ENCODE measurements at places on chromosomes 3 and 15.

DNA sequence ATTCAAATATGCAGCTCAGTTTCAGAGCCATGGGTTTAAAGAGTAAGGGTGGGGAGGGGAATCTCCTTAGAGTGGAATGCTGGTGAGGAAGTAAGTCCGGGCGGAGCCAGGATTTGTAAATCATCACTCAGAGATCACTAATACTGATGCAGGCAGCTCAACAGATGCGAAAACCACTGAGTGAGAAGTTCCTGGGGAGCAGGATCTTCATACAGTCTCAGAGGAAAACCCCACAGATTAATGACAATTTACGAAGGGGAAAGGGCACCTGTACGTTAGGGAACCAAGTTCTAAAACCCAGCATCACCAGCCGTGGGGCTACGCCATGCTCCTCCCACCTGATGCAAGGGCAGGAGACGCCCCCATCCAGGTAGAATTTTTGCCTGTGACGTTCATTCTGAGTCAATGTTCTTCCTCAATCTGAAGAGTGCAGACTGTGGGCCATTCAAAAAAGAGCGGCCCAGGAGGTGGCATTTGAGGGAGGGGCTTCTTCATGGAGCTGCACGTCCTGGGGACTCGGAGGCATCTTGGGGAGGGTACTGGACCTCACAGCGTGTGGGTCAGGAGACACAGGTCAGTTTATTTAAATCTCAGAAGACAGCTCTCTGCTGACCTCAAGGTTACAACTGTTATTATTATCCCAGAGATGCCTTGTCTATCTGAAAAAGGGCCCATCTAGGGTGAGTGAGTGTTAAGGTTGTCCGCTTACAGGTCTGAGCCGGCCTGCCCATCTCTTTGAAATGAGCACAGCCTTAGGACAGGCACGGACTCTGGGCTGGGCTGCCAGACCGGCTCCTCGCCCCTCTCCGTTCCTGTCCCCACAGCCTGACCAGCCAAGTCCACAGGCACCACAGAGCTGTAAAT lies 228.0 kb downstream of the XXYLT1 start:
- DNase-seq: no peak

GRCh38 chr3:41601404-41601987 lies 360.4 kb downstream of the ULK4 start:
- no peak for DNase-seq

GRCh38 chr3:50675179-50676030 lies 678 bp downstream of the DOCK3 start:
- DNase-seq: peak; percentile 33

DNA sequence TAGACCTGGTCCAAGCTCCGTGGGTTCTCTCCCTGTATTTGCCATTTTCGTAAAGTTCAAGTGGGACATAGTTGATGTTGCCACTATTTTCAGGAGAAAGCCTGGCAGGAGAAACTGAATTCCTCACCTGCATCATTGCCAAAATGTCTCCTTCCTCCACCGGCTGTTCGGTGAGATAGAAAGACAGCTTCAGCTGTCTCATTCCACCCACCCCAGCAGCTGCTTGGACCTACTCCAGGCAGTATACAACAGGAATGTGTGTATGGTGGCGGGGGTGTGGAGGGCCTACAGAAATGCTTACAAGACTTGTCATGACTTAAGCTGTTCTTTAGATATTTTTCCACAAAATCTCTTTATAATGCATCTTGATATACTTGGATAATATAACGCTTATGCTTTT lies 132.7 kb upstream of the RAP2B start:
- DNase-seq: no peak

DNA sequence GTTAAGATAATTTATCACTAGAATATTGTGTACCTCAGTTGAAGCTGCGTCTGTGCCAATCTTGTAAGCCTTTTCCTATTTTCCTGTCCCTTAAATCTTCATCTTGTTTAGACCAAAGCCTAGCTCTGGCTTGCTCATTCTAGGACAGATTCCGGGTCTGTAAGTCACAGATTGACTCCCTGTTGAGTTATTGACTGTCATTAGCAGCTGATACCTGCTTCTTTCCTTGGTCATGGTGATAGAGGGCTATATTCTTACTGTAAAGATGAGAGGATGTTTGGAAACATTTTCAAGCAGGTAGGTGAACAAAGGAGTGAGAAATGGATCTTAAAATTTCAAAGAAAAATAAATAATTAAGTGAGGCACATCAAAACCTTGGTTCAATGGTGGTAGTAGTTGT lies 200.2 kb downstream of the KCNH8 start:
- no peak for DNase-seq

DNA sequence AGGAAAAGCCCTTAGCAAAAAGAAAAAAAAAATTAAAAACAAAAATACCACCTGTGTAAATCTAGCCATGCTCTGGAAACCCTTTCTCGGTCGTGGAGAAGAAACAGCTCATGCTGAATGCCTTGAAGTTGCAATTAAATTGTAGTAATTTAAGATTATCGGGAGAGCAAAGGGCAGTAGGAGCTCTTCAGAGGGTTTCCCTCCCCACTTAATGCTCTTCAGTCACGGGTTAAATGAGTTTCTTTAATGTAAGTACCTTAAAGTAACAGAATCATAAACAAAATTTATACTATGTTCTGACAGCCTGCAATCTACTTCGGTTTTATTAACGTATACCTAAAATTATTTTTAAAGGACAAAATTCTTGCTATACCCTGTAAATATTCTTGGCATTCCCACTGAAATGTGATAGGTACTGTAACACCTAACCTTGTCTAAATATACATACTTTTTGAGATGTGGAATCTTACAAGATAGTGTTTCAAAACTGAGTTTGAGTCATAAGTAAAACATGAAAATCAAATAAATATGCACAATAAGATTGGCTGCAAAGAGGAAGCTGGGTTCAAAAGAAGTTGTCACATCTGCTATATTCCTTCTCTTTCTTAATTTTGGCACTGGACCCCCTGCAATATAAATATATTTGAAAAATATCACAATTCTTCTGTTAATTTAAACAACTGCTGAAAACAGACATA lies 5.3 kb downstream of the FOXP1 start:
- no peak for DNase-seq

GRCh38 chr3:8103954-8104353 lies 397.7 kb upstream of the LMCD1 start:
- no peak for DNase-seq

GRCh38 chr3:16929311-16929710 lies 44.6 kb downstream of the PLCL2 start:
- DNase-seq: no peak

- no peak for DNase-seq
Observed at GRCh38 chr15:53384417-53384816, 375.0 kb downstream of the WDR72 start.

DNA sequence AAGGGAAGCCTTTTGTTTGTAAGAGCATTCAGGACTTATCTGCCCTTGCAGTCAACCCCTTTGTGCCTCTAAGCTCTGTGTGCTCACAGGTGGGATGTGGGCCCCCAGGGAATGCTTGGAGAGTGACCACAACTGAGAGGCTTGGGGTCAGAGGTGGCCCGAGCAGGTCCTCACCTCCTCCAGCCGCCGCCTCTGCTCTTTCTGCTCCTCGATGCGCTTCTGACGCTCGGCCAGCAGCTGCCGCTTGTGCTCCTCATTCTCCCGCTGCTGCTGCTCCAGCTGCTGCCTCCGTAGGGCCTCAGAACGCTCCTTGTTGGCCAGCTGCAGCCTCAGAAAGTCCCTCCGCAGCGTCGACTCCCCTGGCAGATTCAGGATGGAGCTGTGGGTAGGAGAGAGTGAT lies 130.8 kb upstream of the SLC2A2 start:
- no peak for DNase-seq

DNA sequence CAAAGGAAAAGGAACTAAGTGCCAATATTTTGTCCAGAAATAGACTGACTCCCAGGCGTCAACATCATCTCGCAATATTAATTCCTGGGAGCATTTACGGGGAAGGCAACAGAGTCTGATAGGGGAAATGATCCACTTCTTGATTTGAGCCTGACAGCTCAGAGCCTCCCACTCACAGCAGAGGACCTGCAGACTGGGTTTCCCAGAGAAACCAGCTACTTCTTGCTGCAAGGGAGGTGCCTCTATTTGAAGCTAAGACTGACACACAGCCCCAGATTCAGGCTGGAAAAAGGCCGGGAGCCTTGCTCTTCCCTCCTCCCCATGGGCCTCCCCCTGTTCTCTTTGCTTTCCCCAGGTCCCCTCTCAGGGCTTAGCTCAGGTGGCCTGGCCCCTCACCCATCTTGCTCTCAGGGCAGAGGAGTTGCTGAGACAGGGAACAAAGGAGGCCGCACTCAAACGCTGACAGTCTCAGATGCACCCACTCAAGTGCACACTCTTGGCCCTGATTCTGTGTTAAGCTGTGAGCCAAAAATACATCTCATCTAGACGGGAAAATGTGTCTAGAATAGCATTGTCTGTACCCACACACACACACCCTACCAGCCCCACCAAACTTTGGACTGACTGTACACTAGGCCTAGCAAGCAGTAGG lies 49.8 kb upstream of the DCLK3 start:
- no peak for DNase-seq

DNA sequence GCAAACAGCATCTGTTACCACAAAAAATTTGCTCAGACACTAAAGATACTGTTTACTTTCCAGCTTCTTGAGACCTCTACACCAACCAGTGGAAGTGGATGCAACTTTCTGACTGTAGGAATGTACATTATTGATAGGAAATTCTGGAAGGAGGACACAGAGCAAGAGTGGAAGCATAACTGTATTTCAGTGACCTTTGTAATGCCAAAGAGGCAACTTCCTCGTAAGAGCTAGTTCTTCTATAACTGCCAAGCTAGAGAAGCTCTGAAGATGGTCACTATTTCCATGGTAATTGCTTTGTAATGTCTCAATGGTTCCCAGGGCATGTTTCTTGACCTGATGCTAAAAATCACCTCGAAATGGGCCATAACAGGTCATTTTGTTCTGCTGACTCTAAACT lies 96.3 kb upstream of the SLC2A2 start:
- DNase-seq: no peak

GRCh38 chr15:26243382-26243781 lies 380.3 kb upstream of the ATP10A start:
- no peak for DNase-seq

DNA sequence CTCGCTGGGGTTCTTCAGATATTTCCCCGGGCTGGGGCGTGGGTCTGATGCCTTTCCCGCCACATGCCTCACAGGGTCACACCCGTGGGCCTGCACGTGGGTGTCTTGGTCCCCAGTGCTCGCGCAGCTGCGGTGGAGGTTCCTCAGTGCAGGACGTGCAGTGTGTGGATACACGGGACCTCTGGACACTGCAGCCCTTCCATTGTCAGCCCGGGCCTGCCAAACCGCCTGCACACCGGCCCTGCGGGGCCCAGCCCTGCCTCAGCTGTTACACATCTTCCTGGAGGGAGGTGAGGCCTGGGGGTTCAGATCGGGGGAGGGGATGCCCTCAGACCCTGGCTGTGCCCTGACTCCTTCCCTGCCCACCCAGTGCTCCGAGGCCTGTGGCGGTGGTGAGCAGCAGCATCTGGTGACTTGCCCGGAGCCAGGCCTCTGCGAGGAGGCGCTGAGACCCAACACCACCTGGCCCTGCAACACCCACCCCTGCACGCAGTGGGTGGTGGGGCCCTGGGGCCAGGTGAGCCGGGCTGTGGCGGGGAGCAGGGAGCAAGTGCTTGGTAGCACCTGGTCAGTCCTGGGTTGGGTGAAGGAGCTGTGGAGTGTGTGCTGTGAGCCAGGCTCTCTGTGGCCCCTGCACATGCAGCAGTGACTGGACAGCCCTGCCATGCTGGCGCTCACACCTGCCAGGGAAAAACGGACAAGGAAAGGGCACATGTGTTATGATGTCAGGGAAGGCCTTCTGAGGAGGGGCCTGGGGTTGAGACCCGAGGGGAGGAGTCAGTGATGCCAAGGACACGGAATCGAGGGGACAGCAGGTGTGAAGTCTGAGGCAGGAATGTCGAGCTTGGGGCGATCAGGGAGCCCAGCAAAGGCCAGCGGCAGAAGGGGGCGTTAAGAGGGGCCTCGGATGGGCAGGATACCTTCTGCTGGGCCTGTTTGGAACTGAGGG lies 88.9 kb downstream of the TBC1D2B start:
- no peak for DNase-seq

- no peak for DNase-seq
Observed at GRCh38 chr3:52860424-52860768, 25.6 kb upstream of the MUSTN1 start.

DNA sequence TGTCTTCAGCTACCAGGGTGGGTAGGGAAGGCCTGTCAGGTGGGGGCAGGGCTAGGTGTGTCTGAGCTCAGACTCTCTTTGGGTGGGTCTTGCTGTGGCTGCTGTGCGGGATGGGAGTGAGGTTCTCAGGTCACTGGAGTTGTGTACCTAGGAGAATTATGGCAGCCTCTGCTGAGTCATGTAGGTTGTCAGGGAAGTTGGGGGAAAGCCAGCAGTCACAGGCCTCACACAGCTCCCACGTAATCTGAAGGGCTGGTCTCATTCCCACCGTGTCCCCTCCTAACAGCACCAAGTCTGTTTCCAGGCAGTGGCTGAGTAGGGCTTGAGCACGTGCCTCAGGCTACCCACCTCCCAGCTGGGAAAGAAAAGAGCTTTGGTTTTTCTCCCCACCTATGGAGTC lies 67.0 kb downstream of the CHCHD4 start:
- no peak for DNase-seq

DNA sequence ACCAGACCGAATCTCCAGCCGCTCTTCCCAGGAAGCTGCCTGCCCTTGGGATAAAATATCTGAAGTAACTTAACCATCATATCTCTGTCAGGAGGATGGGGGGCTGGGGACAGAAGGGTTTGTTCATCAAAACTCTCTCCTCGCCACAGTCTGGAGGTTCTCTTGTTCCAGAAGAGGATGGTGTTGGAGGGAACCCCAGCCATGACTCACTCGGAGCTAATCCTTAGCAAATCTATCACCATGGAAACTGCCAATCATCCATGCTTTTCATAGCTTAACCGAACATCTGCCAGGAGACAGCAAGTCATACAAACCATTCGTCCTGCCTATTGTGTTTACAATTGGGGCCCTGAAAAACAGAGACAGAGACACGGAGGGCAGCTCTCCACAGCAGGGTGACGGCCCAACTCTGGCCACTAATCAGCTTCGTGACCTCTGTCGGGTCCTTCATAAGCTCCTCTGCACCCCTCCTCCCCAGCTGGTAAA lies 73.8 kb upstream of the HEG1 start:
- DNase-seq: no peak

DNA sequence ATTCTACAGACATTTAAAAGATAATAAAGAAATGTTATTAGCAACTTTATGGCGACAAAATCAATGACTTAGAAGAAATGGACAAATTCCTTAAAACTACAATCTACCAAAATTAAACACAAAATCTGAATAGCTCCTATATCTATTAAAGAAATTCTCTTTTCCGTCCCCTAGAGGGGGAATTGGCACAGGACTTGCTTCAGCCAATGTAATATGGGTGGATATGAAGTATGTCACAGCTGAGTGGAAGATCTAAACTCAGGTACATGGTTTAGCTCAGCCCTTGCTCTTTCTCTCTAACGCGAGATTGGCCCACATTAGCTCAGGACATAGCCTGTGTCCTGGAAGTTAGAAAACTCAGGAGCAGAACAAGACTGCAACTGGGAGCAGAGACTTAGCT lies 79.3 kb downstream of the DNAH12 start:
- DNase-seq: no peak

- DNase-seq: no peak
Observed at GRCh38 chr3:64505419-64505818, 182.4 kb downstream of the ADAMTS9 start.

GRCh38 chr3:133832802-133833144 lies 27.2 kb downstream of the SRPRB start:
- no peak for DNase-seq
